Activated CD8-positive, alpha-beta memory T cell treated with anti-CD3 and anti-CD28 coated beads for 4 hours (primary cell): ENCODE measurements at places on chromosomes 1 and 21.

GRCh38 chr1:223720971-223721591, 8.7 kb downstream of the CAPN2 start:
- no peak for DNase-seq

DNA sequence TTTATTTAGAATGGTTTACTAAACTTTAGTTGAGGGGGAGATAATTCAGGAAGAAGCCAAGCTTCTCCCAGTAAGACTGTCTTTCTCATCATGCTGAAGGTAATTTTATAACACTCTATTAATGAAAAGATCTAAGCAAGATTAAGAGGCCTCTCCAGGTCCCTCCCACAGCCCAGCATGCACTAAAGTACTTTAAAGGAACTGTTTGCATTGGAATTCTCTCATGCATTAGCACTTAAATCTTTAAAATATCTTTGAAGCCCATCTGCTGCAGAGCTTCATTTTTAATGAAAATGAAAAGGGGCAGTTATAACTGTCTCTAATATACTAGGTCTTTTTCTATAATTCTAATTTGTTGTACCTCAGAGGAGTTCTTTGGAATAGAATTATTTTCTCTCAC, 1379.1 kb upstream of the ADGRL4 start:
- DNase-seq: no peak

- no peak for DNase-seq
Observed at GRCh38 chr1:148372731-148373130, 110.4 kb downstream of the PPIAL4G start.

DNA sequence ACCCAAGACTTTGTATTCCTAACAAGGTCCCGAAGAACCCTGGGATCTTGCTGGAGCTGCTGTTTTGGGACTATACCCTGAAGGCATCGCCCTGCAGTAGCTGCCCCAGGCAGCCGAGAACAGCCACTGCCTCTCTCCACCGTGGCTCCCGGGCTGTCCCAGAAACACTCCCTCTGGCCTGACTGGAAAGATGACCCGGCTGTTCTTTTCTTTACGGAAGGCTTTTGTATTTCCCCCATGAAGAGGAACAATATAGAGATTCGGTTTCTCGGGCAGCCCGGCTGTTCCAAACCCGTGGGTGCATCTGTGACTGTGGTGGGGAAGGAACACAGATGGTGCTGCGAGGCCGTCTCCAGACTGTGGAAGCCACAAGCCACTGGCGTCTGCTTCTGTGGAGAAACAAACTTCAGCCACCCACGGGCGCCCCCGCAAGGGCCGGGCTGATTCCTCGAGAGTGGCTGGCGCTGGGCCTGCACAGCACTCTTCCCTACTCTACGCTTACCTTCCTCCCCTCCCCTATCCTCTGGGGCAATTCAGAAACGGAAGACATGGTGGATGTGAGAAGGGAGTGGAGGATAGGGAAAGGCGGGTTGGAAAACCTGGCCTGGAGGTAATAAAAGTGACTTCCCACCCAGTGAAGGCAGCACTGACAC, 33.7 kb upstream of the VASH2 start:
- DNase-seq: no peak

DNA sequence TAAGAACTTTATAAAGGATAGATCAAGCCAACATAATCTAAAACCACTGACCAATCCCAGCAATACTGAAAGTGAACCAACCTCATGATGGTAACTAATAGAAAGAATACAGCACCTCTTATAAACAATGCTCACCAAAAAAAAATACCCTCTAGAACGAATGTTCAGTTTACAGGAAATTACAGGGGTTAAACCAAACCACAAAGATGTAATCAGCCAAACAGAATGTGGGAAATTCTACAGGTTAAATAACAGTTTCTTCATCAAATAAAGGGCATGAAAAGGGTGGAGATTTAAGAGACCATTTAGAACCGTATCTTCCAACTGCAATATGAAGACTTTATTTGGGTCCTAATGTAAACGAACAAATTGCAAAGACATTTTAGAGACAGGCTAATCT, 30.4 kb downstream of the ARID4B start:
- no peak for DNase-seq

DNA sequence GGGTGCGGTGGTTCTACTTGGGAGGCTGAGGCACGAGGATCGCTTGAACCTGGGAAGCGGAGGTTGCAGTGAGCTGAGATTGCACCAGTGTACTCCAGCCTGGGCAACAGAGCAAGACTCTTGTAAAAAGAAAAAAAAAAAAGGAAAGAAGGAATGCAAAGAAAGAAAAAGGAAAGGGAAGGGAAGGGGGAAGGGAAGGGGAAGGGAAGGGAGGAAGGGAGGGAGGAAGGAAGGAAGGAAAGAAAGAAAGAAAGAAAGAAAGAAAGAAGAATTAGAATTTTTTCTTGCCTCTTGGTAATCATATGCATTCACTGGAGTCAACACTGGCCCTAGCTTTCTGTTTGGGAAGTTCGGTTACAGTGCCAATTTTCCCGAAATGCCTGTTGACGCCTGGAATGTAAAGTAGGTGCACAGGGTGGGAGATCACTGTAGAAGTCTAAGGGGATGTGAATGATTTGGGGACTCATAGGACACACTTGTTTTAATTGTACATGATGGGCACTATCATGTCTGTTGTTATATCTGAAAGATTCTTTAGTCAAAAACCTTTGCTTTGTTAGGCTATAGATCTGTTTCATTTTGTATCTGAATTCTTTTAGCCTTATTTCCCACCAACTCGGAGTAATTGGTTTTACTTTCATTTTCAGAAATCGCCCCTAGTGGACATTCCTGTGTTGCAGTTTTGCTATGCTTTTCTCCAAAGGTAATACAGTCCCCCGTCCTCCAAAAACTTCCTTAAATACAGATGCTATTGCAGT, 59.8 kb upstream of the MORC3 start:
- DNase-seq: peak; percentile 19

GRCh38 chr1:205279986-205280385, 41.6 kb downstream of the NUAK2 start:
- DNase-seq: no peak

DNA sequence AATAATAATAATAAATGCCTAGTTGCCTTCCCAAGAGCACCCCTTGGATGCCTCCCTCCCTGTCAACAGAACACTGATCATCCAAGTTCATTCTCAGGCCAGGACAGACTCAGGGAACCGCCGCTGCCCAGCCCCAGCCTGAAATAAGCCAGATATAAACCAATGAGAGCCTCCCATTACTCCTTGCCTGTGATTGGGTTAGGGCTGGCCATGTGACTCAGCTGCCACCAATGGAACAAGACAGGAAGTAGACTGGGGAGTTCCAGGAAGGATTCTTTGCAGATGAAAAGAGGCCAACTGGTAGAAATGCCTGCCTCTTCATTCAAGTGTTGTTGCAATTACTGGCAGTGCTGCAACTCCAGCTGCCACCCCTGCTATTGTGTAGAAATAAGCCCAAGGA, 146.4 kb upstream of the TIAM1 start:
- DNase-seq: no peak

- no peak for DNase-seq
Observed at GRCh38 chr1:111364690-111365089, 62.8 kb downstream of the OVGP1 start.

DNA sequence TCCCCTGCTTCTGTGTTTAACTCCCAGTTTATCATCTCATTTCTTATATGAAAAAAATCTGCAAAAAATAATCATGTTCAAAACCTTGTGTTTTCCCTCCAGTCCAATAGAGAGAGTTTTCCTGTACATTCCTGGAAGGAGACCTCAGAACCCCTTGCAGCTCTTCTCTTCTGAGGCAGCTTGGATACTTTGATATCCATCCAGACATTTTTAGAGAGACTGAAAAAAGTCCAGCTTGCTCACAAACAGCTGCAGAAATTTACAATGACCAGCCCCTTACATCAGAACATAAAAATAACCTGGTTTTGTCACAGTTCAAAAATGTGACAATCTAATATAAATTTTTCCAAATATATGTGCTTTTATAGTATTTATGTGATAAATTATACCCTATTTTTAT, 73.3 kb upstream of the C1orf115 start:
- no peak for DNase-seq

DNA sequence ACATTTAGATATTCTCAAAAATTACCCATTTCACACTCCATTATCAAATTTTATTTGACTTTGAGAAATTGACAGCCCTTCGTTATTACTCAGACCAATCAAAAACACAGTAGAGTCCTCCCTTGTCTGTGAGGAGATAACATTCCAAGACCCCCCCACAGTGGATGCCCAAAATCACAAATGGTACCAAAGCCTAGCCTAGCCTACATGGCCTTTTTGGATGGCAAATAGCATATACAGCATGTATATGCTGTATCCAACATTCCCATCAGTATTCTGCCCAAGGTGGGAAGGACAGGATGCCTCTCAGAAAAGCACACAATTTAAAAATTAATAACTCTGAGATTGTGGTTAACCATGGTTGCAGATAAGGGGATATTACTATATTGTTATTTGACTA, 17.3 kb downstream of the SFPQ start:
- DNase-seq: no peak

GRCh38 chr1:230310381-230311163, 115.6 kb downstream of the PGBD5 start:
- peak; percentile 21 for DNase-seq

DNA sequence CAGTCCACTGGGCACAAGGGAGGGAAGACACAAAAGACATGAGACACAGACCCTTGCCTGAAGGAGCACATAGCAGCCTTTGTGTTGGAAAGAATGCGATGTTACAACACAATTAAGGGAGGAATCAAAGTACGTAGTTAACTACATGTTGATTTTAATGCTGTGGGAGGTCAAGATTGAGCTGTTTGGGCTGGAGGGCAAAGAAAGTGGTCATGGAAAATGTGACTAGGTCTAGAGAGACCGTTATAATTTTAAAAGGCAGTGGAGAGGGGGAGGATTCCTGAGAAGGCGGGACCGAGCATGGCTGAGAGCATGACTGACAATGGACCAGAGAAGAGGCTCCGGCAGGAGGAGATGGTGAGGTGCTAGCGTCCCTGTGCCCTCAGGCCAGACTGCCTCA, 111.8 kb upstream of the ATP1A1 start:
- DNase-seq: no peak

DNA sequence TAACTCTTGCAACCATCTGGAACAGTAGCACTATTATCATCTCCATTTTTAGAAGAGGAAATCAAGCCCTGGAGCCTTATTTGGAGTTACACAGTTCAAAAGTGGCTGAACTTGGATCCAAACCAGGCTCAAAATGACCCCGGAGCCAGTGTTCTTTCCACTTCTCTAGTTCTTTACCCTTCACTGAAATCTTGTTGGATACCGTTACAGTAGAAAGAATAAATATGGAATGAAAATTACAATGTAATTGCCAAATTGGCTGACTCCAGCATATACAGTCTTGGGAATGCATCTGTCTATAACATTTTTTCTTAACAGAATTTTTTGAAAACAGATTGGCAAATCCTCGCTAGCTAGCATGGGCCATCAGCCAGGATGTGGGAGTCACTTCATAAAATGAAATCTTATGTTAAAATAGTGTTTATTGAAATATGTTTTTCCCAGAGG, 261.4 kb downstream of the CTH start:
- no peak for DNase-seq

DNA sequence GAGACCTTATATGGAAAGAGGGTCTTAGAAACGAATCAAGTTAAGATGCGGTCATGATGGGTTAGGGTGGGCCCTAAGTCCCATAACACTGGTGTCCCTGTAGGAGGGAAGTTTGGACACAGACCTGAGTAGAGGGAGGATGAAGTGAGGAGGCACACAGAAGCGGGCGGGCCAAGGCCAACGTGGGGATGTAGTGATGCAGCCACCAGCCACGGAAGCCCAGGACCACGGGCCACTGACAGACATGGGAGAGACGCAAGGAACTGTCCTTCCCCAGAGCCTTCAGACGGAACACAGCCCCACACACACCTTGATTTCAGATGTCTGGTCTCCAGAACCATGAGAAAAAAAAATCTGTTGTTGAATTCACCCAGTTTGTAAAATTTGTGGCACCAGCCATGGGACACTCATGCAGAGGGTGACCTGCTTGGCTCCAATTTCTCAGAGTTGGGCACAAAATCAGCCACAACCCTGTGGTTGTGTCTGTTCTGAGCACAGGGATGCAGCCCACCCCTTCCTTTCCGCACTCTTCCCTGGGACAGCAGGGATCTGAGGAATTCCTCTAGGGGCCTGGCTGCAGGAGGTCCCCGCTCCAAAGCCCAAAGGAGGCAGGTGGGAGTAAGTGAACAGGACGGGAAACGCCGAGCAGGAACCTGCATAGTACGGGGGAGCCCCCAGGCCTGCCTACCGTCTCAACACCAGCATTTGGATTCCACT, 61.1 kb downstream of the RIPK4 start:
- no peak for DNase-seq

GRCh38 chr21:36719614-36720013, 20.7 kb downstream of the SIM2 start:
- DNase-seq: no peak

GRCh38 chr21:27359141-27359540, 392.3 kb upstream of the ADAMTS5 start:
- DNase-seq: no peak

DNA sequence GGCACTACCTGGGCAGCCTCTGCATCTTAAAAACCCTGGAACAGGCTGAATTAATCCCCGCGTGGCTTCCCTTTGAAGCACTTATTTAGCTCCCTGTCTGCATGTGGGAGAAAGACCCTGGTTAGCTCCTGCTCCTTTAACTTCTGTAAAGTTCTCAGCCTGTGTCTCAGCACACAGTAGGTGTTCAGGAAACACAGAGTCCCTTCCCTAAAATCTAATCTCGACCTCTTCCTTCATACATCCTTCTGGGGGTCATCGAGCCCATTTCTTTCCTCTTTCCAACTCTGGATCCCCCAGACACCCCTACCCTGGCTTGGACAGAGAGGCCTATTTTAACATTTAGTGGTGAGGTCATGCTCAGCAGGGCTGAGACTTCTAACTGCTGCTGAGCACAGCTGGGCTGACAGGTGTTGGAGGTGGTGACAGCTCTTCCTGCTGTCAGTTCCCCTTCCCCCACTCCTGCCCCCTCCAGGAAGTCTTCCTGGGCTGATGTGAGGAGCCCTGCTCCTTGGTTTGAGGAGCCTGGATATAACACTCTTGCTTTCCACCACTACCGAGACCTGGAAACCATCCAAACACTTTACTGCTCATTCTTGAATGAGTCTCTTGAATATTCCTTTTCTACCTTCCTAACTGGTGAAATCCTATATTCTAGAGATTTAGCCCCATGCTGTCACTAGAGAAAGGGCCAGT, 5.3 kb downstream of the E2F2 start:
- no peak for DNase-seq

- no peak for DNase-seq
Observed at GRCh38 chr1:119686661-119687060, 25.1 kb upstream of the PHGDH start.

- no peak for DNase-seq
Observed at GRCh38 chr1:30645807-30646206, 77.6 kb downstream of the MATN1 start.

- no peak for DNase-seq
Observed at GRCh38 chr1:239511875-239512274, 125.5 kb downstream of the CHRM3 start.

- DNase-seq: no peak
Observed at GRCh38 chr1:51336711-51337110, 6.3 kb upstream of the TTC39A start.
